SJCRH30 (cell line): ENCODE measurements at places on chromosomes 3 and 15.

DNA sequence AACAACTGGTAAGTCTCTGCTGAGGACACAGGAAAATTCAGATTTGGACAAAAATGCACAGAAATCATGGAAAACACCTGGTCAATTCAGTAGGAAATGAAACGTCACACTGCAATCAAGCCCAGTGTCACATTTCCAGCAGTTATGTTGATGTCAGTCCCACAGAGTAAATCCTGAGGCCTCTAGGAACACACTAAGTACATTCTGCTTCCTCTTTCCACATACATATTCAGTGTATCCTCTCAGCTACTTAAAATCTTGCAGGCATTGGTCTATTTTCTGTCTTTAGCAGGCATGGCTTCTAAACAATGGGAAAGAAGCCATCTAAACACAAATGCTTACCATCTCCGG lies 207.8 kb downstream of the PLCL2 start:
- DNase-seq, result no peak

GRCh38 chr15:73346735-73347312 lies 21.9 kb downstream of the HCN4 start:
- DNase-seq, result peak; percentile 64

DNA sequence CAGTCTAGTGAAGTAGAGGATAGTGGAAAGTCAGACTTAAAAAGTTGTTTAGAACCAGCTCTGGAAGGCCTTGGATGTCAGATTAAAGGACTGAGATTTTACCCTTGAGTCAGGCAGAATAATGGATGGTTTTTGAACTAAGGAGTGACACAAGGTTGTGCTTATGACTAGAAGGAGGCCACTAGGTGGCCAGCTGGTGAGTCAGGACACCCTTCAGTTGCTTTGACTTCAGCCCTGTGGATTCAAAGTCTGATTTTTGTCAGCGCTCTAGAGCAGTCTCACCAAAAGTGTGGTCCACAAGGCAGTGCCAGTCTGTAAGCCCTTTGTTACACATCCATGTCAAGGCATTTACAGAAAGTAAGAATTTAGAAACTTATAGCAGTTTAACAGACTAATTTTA lies 3.8 kb upstream of the GABPB1 start:
- DNase-seq, result peak; percentile 33

DNA sequence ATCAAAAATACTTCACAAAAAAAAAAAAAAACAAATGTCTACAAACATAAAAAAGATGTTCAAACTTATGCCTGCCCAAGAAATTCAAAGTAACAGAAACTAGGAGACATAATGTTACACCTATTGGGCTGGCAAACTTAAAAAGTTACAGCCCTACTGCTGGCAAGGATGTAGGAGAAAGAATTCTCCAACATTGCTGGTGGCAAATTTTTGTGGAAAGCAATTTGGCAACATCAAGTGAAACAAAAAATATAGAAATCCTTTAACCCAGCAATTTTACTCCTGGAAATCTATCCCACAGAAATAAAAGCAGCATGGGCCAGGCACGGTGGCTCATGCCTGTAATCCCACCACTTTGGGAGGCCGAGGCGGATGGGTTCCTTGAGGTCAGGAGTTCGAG lies 73.2 kb downstream of the STAG1 start:
- DNase-seq, result no peak

DNA sequence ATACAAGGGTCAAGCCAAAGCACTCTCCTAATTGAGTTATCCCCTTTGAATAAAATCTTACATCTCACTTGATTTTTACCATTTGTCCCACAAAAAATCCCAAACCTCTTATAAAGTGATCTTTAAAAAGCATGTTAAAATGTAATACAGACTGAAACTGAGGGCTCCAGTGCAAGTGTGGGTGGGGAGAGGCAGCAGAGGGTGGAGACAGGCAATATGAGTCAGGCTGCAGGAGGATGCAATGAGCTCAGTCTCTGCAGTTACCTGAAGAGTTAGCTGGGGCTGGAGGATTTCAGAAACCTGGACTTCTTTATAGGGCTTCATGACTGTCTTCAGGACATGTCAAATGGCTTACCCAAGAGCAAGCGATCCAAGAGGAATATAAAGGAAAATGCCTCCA lies 14.2 kb upstream of the COLQ start:
- no peak for DNase-seq

GRCh38 chr15:59332009-59332408 lies 40.7 kb downstream of the MYO1E start:
- DNase-seq, result no peak

- DNase-seq, result no peak
These were observed 185.2 kb downstream of the KLHL25 start for GRCh38 chr15:85609492-85609891.

DNA sequence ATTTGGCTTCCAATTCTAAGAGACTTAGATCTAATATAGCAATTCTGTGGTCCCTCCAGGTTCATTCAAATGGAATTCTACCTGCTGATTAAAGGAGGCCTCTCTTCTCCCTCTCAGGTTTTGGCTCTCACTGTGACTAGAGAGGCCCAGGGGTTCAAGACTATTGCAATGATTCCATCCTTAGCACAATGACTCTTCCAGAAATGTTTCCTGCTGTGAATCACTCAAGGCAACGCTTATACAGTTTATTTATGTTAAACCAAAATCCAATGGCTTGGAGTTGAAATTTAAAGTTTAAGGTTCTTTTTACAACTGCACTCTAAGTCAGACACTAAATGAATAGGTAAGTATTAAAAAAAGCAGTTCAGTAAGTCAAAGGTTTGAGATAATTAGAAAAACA lies 39.9 kb downstream of the IFT57 start:
- no peak for DNase-seq

DNA sequence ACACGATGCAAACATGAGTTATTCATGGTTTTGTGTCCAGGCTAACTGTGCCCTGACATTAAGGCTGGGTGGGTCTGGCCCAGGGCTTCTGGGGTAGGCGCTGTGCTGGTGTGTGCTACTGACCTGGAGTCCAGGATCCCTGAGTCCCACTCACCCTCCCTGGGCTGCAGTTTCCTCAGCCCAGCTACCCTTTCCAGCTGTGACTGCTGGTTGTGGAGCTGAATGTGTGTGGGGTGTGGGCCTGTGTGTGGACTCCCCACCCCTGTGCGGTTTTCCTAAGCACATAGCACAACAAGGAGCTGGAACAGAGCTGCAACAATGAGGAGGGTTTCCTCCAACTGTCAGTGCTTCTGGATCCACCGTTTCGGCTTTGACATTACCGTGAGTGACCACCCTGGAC lies 38.0 kb downstream of the SMAD3 start:
- no peak for DNase-seq

- DNase-seq, result no peak
These were observed 1.4 kb downstream of the MFGE8 start for GRCh38 chr15:88911766-88912118.

DNA sequence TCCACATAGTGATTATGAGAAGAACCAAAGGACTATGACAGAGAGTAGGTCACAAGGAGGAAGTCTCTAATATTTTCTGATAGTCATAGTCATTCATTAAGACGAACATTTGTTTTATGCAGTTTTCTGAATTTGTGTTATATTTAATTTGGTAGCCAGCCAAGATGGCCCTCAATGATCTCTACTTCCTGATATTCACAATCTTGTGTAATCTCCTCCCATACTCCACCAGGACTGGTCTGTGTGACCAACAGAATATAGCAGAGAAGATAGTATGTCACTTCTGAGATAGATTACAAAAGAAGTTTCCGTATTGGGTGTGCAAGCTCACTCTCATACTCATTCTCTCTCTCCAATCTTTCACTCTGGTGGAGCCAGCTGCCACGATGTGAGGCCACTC lies 30.8 kb downstream of the HLTF start:
- no peak for DNase-seq

DNA sequence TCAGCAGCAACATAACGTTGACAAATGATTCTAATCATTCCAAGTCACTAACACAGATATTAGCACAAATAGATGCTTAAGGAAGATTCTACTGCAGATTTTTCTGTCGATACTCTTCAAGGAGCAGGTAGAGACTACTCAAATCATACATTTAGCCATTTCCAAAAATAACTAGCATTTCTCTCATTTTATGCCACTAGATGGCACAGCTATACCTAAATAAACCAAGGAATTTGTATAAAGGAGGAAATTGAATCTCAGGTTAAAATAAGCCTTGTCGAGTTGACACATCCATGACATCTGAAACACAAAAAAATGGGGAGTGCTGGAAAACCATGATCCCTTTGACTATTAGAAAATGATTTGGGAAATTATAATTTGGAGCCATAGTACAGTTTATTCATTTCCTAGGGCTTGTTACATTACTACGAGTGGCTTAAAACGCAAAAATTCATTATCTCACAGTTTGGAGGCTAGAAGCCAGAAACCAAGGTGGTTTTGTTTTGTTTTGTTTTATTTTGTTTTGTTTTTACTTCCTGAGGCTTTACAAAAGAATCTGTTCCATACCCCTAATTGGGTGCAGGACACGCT lies 59.5 kb upstream of the STRIT1 start:
- peak; percentile 52 for DNase-seq

DNA sequence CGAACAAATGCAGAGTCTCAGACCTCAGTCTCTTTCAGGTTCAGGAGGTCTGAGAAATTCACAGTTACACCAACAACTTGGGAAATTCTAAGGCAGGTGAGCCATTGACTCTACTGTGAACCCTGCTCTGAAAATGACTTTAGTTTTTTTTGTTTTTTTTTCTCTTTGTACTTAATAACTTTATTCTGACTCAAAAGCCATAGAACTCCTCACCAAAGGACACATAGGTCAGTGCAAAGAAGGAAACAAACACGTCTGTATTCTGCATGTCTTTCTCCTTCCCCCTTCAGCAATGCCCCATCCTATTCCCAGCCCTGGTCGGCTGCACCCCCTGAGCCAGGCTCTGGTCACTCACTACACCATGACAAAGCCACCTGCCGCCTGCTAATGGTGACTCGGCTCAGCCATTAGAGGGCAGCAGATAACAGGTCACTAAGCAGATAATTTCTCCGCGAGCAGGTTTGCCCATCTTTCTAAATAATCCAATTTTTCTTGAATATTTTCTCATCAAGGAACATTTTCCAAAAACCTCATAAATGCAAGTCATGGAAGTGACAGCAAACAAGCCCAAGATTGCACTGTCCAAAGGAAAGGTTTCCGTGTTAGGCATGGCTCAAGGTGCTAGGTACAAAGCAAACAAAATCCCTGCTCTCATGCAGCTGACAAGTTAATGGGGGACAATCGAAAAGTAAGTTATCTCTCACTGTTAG lies 37.7 kb downstream of the TM4SF4 start:
- DNase-seq, result peak; percentile 80

GRCh38 chr3:46883054-46883829 lies 5.7 kb downstream of the PTH1R start:
- peak; percentile 28 for DNase-seq

DNA sequence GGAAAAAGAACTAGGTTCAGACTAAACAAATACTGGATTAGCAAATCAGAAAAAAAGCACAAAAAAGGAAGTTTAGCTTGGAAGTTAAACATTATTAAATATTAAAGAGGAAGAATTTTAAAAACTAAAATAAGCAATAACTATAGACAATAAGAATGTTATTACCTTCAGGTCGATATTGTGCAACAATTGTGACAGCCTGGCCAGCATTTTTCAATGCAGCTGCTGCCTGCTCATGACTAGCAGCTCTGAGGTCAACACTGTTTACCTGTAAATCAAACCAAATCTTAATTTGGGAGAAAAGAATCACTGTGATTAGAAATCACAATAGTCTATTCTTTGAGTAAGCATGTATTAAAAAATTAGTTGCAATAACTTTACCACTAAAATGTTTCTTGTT lies 75.1 kb upstream of the MELTF start:
- no peak for DNase-seq

- no peak for DNase-seq
These were observed 73.5 kb downstream of the GOLGA8G start for GRCh38 chr15:28459279-28459678.

DNA sequence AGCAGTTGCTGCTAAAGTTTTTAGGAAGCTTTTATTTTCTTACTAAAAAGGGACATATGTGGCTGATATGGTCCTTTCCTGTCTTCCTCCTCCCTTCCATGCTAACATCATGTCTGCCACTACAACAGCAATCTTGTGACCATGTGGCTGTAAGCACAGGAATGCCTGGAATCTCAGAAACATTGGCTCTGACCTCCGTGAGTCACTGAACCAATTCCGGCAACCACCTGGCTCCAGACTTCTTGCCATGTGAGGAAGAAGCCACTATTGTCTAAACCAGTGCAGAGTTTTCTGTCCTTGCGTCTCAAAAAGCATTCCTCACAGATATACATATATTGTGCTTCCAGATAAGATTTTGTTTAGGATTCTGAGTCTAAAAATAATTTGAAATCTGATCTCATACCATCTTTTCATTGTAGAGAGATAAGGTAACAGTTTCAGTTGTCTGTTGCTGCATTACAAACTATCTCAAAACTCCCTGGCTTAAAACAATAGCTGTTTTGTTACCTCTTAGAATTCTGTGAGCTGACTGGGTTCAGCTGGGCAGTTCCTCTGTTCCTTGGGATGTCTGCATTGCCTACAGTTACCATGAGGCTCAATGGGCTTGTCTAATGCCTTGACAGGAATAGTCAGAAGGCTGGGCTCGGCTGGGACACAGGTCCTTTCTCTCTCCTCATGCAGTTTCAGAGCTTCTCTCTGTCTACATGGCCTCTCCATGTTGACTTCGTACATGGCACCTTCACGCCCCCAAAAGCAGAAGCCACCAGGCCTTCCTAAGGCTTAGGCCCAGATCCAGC lies 77.3 kb upstream of the MAGI1 start:
- peak; percentile 83 for DNase-seq

DNA sequence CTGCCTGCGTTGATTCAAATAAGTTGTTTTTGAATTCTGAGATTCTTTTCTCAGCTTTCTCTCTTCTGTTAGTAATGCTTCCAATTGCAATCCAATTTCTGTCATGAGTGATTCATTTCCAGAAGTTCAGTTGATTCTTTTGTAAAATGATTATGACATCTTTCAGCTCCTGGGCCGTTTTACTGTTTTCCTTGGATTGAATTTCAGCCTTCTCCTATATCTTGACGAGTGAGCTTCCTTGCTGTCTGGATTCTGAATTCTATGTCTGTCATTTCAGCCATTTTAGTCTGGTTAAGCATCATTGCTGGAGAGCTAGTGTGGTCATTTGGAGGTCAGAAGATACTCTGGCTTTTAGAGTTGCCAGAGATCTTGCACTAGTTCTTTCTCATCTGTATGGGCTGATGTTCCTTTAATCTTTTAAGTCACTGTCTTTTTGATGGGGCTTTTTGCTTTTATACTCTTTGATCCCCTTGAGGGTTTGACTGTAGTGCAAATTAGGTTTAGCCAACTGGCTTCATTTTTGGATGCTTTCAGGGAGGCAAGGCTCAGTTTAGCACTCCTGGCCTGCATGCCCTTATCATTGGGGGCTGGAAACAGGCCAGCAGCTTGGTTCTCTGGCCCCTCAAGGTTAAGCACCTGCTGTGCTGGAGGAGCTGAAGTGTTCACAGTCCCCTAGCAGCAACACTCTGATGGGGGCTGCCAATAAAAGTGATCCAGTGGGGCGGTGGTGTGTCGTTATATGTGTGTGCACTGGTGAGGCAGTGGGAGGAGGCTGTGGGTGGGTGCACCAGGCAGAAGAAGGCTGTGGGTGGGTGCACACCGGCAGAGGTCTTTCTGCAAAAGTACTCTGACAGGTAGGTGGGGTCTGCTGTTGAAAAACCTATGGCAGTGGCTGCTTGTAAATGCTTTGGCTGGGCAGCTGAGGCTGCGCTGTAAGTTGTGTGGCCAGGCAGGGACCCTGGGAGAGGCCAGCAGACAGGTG lies 51.2 kb downstream of the MCTP2 start:
- no peak for DNase-seq

- no peak for DNase-seq
These were observed 65.2 kb downstream of the FRMD5 start for GRCh38 chr15:44129911-44130310.

GRCh38 chr3:24401811-24402185 lies 92.9 kb downstream of the THRB start:
- no peak for DNase-seq
